ENCODE measurements at places on chromosomes 7 and 10.

- DNase-seq: no peak
Measured at GRCh38 chr10:48777110-48777509, 92.4 kb downstream of the WDFY4 start.

DNA sequence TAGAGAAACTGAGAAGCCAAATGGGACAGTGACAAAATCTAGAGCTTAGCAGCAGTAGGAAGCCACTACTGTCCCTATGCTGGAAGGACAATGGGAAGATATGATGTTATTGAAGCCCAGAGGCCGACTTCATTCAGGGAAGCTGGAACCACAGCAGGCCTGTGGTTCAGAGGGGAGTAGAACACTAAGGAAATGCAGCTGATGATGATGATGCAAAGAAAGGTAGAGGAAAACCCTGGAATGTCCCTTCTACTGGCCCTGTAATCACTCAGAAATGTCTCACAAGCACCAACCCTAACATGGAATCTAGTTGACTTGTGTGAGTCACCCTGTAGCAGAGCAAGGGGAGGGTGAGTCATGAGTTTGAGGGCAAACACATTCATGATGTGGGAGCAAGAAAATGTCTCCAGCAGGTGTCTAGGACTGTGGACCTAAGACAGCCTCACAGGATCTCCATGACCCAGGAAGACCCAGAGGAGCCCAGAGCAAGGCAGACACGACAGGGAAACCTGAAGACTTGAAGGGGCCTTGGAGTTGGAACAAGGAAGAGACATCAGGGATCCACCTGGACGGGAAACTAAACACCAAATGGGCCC is 37.0 kb upstream of the LRRC17 start:
- peak; percentile 100 for DNase-seq

DNA sequence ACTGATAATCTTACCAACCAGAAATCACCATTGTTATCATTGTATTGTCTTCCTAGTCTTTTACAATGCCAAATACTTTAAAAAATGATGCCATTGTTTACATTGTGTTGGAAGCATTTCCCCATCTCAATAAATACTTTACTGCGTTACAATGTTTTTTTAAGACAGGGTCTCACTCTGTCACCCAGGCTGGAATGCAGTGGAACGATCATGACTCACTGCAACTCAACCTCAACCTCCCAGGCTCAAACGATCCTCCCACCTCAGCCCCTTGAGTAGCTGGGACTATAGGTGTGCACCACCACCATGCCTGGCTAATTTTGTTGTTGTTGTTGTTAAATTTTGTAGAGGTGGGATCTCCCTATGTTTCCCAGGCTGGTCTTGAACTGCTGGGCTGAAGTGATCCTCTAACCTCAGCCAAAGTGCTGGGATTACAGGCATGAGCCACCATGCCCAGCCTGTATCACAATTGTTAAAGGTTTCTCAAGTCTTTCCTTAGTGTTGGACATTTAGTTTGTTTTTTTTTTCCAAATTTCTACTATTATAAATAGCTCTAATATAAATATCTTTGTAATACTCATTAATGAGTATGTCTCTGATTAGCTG is 13.5 kb downstream of the LRMDA start:
- DNase-seq: no peak

DNA sequence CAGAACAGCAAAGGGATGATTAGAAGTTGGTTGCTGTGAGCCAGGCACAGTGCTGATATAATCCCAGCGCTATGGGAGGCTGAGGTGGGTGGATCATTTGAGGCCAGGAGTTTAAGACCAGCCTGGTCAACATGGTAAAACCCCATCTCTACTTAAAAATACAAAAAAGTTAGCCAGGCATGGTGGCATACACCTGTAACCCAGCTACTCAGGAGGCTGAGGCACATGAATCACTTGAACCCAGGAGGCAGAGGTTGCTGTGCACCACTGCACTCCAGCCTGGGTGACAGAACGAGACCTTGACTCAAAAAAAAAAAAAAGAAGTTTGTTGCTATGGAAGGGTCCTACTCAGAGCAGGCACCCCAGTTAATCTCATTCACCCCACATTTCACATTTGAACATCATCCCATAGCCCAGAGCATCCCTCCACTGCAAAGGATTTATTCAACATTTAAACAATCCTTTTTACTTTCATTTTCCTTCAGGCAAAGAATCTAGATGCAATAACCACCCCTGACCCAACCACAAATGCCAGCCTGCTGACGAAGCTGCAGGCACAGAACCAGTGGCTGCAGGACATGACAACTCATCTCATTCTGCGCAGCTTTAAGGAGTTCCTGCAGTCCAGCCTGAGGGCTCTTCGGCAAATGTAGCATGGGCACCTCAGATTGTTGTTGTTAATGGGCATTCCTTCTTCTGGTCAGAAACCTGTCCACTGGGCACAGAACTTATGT is 4.1 kb downstream of the IL6 start:
- DNase-seq: peak; percentile 76

GRCh38 chr10:49264177-49264677 is 34.7 kb upstream of the C10orf71 start:
- no peak for DNase-seq

- no peak for DNase-seq
Measured at GRCh38 chr7:35374858-35375257, 121.0 kb upstream of the TBX20 start.

DNA sequence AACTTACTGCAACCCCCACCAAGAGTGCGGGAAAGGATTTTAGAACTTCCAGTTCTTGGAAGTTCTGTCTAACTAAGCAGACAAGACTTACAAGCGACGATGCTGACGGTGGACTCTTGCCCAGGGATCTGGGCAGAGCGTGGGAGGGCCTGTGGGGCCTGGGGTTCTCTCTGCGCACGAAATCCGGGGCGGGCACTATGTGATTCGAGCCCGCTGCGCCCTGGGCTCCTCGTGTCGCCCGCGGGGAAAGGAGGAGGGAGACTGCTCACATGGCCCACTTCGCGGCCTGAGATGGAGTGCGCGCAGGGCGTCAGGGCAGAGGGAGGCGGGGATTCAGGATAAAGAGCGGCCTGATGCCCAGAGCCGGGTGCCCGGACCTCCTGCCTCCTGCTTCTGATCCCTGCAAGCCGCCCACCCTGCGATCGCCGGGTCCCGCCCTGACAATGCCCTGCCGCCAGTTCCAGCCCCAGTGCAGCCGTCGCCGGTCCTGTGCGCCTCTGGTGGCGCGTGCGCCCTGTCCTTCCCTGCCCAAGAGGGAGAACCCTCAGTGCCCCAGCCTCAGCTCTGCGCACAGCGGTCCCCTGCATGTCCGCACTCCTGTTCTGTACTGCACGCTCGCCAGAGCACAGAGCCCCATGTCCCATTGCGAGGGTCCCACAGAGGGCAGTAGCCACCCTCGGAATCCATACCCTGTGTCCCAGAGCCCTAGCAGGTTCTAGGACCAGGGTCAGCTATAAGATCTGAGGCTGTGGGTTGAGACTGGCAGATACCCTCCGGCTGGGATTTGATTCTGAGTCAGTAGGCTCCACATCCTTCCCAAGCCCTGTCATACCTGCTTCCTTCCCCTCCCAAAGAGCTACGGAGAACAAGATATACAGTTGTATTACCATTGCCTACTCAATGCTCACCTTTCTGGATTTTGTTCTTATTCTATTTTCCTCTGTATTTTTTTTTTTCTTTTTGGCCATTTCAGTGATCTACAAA is 99.4 kb upstream of the TMEM106B start:
- DNase-seq: no peak

- no peak for DNase-seq
Measured at GRCh38 chr10:78066012-78066411, 32.3 kb downstream of the RPS24 start.

GRCh38 chr7:118872568-118872967 is 648.1 kb downstream of the ANKRD7 start:
- no peak for DNase-seq

GRCh38 chr7:116098175-116098574 is 67.6 kb upstream of the TFEC start:
- DNase-seq: no peak

DNA sequence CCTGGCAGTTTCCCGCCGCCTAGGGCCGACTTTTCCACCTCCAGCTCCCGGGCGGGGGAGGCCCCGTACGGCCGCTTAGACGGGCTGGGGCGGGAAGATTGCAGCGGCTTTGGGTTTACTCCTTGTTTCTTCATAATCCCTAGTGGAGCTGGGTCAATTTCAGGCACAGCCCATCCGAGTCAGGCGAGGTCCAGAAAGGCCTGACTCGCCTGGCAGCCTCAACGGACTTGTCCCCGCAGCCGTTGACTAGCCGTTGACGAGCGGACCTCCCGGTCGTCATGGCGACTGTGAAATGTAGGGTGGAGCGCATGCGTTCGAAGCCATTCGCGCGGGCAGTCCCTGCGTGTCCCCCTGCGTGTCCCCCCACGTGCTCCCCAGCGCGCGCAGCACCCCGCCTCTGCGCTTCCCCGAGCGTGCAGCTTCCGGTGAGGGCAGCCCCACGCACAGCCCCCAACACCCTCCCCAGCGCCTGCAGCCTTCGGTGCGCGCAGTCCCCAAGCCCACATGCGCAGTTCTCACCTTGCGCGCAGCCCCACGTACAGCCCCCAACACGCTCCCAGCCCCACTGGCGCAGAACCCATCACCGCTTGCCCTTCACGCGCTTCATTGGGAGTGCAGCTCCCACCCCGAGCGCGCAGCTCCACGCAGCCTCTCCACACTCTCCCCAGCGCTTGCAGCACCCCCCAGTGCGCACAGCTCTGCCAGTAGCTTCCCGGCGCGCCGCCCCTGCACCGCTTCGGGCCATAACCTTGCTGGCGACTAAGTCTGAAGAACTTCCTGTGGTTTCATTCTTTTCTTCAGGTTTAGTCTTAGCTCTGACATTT is 67.8 kb downstream of the TBX20 start:
- peak; percentile 8 for DNase-seq

- no peak for DNase-seq
Measured at GRCh38 chr10:82148764-82149163, 273.8 kb downstream of the NRG3 start.

DNA sequence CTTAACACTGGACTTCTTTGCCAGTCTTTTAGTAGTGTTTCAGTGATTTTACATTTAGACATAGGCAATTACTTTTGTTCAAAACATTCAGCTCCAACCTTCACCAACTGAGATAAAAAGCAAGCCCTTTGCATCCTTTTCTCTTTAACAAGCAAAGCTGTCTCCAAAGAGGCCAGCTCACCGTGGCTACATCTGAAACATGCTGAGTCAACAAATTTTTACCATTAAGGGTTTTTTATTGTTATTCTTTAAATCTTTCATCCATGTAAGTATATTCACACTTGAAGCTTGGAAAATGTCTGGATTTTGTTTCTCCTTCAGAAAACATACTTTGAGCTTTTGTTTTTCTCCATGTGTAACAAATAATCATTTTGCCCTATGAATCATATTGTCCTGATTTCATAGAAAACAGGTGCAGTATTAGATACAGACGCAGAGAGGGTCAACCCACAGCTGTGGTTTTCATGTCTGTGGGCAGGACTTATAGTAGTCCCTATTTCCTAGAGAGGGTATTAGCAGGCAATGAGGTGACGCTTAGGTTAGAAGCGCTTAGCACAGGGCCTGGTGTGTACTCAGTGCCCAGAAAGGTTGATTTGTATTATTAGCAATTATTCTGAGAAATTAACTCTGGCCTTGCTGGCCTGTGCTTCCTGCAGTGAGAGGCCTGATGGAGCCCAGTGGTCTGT is 99.5 kb downstream of the MKI67 start:
- DNase-seq: no peak

GRCh38 chr10:14959221-14960057 is at the start of gene MEIG1:
Gene MEIG1, plus strand, starts transcription at chr10:14959388. Its CDS starts 7,081 bp downstream, at chr10:14966469.
- peak; percentile 90 for DNase-seq

GRCh38 chr10:96992721-96993120 is 160.6 kb downstream of the LCOR start:
- DNase-seq: no peak

- no peak for DNase-seq
Measured at GRCh38 chr10:80356989-80357850, 639 bp downstream of the DYDC2 start.

- no peak for DNase-seq
Measured at GRCh38 chr7:110786328-110786965, 304.5 kb upstream of the LRRN3 start.

- no peak for DNase-seq
Measured at GRCh38 chr7:155881471-155882350, 69.4 kb upstream of the SHH start.

DNA sequence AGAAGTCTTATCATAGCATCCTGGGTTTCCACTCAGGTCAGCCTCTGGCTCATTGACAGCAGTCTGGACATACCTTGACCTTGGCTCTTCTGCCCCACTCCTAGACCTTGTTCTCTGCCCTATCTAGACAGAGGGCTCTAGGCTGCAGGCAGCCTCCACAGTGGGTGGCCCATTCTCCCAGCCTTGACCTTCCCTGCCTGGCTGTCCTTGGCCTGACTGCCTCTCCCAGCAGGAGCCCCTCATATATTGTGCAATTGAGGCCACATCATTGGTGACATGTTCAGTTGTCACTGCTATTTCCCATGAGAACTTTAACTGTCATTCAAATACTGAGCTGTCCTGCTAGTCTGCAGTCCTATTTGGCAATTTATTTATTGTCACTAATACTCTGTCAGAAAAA is 503.4 kb downstream of the PLXNA4 start:
- no peak for DNase-seq

GRCh38 chr7:134750083-134751062 is 29.1 kb upstream of the CALD1 start:
- DNase-seq: peak; percentile 35

Data from IMR-90 (cell line).